Smooth muscle cell of the coronary artery (primary cell): ENCODE measurements at places on chromosomes 6 and 20. TPM values are rescaled to one million over a fixed set of nuclear protein-coding genes. Genes with fewer than 3 reads are reported as not detected.

SEL1L2 gene
- total RNA-seq = 0.23 TPM in 1 of 2 replicates, not detected in the other

BAK1 gene
- 10.5 and 19.7 TPM in 2 replicates for total RNA-seq

CALHM5 gene
- total RNA-seq = 5.9 and 10.1 TPM in 2 replicates

LY6G6D gene
- not detected in 2 replicates for total RNA-seq

C20orf144 gene
- total RNA-seq = 0.15 TPM in 1 of 2 replicates, not detected in the other

PTGIS gene
- total RNA-seq = 157 and 209 TPM in 2 replicates

NOTCH4 gene
- 0.82 and 1.5 TPM in 2 replicates for total RNA-seq
